Activated naive CD4-positive, alpha-beta T cell treated with anti-CD3 and anti-CD28 coated beads, Interleukin-2, amount 50 U/mL, for 72 hours (primary cell): ENCODE measurements at places on chromosomes 6 and 20.

- DNase-seq, result no peak
Measured at GRCh38 chr6:28900577-28901256, 23.1 kb downstream of the TRIM27 start.

- DNase-seq, result no peak
Measured at GRCh38 chr20:19816386-19816785, 58.3 kb downstream of the RIN2 start.

DNA sequence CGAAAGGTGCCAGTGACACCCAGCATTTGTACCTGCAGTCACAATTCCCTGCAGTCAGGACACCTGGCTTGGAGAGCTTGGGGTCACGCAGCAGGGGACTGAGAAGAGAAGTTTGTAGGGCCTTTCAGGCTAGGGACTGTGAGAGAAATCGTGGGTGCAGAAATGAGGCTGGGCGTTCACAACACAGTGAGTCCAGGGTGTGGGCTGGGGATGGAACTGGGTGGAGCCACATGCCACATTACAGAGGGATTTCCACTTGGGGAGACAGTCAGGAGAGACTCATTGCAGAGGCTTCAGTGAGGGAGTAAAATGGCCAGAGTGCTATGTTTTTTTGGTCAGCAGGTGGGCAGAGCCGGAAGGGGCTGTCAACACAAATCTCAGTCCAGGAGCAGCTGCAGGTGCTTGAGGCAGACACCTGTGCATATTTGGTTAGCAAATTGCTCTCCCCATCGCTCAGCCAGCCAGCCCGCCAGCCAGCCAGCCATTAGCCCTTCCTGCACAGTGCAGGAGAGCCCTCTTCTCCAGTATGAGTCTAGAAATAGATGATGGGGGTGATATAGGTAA, 7.4 kb downstream of the ITPR3 start:
- no peak for DNase-seq

DNA sequence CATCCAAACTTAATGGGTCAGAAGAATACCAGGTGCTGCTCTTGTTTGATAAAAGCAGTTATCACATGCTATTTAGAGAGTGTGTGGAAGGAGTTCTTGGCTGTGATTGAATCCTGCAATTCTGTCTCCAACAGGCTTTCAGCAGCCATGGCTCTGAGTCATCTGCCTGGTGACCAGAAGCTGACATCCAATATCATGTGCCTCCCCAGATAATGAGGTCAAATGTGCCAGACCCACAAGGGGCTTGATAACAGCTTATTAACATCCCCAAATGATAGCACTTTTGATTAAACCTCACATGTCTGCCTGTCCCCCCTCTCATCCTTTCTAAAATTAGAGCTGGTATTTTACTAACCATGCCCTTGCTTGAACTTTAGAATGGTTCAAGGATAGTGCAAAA, 175.7 kb upstream of the PLN start:
- DNase-seq, result no peak

GRCh38 chr6:118815495-118815894, 78.5 kb upstream of the ASF1A start:
- no peak for DNase-seq

DNA sequence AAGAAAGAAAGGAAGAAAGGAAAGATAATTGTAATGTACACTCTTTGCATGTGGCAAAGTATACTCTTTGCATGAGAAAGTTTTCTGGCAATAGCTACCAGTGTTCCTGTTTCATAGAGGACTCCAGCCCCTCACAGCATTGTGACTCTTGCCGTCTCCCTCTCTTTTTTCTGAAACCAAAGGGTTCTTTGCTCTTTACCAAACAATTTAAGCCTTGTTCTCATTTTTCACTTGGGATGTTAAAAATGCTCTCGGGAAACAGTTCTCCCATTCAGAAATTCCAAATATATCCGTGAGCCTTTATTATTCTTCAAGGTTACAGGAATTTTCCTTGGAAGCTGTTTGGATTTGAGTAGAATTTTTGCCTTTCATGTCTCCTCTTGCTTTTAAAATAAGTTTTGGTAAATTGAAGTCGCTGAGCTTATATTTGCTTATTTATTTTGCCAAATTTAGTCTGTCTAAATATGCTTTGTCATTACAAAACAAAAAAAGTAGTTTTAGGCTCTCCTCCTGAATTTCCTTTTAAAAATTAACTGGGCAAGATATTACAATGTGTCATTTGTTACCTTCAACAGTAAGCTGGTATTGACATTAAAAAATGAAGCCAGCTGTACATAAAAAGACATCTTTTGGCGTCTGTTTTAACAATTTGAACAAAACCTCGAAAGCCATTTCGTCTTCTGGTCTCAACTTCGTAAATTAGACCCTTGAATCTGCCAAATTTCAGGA, 103.8 kb upstream of the ARMC2 start:
- no peak for DNase-seq

GRCh38 chr6:149995971-149996370, 29.4 kb downstream of the RAET1L start:
- no peak for DNase-seq

GRCh38 chr6:111631903-111632460, 26.3 kb upstream of the TRAF3IP2 start:
- no peak for DNase-seq

DNA sequence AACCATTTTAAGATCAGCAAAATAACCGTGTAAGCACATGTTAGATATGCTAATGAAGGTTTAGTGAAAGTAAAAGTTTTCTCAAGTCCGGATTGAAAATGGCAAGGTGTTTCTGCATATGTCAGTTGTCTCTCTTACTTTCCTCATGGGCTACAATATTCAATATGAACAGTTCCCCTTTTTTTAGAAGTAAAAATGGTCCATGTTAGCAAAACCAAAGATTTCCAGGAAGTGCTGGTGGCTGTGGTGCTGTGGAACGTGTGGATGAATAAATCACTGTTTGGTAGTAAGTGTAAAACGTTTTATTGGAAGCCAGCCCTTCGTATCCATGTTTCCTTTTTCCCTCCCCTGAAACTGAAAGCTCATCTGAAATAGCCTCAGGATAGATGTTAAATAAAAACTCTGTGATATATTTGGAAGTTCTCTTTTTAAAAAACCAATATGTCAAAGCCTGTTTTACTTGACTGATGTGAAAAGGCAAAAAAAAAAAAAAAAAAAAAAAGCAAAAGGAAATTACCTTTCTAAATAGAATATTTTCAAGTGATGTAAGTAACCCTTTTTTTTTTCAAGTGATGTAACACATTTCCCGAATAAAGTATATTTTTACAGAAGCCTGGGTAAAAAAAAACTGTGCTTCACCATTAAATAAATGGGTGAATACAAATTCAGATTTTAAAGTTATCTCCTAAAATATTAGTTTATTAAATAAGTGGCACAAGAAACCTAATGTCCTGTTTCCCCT, 41.9 kb downstream of the PLEKHG1 start:
- DNase-seq, result no peak

GRCh38 chr6:134299236-134299635, 18.7 kb downstream of the SGK1 start:
- DNase-seq, result no peak

DNA sequence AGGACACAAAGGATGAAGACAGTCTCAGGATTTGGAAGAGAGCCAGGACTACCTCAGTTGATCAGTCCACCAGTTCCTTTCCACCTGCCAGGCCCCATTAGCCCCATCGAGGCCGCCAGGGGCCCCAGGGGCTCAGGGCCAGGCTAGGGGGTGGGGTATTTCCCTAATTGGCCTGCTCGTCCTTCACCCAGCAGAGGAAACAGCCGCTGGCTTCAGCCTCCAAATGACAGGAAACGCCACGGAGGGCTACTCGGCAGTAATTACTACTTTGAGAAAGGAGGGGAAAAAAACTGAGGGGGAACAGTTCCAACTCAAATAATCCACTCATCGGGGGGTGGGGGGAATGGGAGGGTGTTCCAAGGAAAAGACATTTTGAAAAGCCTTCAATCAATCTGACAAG, 42.7 kb downstream of the MAFB start:
- DNase-seq, result no peak

DNA sequence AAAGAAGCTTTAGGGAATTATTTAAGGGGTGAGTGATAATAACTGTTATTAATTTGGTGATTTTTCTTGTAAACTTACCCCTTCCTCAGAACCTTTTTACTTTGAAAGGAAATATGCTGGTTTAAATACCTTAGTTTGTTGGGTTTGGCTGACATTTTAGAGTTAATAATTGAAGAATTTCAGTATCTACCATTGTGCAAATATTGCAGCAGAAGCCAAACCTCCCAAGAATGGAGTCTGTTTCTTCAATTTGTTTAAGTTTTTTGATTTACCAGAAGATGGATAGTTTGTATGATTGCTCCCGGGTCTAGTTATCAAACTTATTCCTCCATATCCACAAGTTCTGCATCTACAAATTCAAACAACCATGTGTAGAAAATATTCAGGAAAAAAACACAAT, 77.1 kb downstream of the ATRN start:
- no peak for DNase-seq

- no peak for DNase-seq
Measured at GRCh38 chr6:38319256-38320212, 320.2 kb downstream of the BTBD9 start.

DNA sequence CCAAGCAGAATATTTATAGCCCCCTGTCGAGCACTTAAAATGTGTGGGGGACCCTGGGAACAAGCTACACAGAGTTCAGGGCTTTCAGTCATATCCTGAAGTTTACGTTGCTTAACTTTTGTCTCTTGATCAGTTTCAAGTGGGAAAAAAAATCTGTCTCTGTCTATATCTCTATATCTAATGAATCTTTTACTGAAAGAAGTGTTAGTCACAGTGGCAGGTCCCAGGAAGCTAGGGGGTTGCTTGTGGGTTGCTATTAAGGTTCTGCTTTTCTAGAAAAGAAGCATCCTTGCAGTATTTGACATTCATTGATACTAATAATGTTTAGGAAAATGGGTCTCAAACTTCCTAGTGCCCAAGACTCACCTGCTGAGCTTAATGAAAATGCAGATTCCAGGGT, 76.7 kb upstream of the CLDN20 start:
- no peak for DNase-seq

DNA sequence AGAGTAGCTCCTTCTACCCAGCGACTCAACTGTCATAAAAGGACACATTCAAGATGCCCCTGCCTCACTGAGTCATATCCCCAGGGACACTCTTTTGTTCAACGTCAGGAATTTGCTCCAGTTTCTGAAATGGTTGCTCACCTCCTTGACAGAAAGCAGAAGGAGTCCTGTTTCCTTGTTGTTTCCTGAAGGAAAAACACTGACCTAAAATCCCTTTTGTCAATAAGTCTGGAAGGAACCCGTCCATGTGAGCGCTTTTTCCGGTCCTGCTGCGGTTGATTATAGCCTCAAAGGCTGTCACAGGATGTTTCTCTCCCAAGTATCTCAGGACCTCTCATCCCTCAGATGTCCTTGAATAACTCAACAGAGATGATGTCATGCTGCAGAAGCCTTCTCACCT, 113.6 kb upstream of the PLEKHG1 start:
- no peak for DNase-seq
